Activated CD8-positive, alpha-beta memory T cell treated with anti-CD3 and anti-CD28 coated beads, Interleukin-2, amount 10 ng/mL, durations not matched to agents 7 days and 5 days (primary cell): ENCODE measurements at places on chromosomes 16 and 17. TPM values are rescaled to one million over a fixed set of nuclear protein-coding genes. Genes with fewer than 3 reads are reported as not detected.
A peak's percentile ranks its signal among the peaks of the same experiment; 100 is the strongest.

- no peak for DNase-seq
- H3K4me3 ChIP-seq: no peak overlapping the region
- no peak overlapping the region for H3K27ac ChIP-seq
- H3K36me3 ChIP-seq: no peaks in the 10 kb centered on the region
- peaks cover 1% of the 10 kb centered on the region for H3K4me1 ChIP-seq
Observed at GRCh38 chr17:81120695-81121621, 44.3 kb upstream of the PVALEF start.

DNA sequence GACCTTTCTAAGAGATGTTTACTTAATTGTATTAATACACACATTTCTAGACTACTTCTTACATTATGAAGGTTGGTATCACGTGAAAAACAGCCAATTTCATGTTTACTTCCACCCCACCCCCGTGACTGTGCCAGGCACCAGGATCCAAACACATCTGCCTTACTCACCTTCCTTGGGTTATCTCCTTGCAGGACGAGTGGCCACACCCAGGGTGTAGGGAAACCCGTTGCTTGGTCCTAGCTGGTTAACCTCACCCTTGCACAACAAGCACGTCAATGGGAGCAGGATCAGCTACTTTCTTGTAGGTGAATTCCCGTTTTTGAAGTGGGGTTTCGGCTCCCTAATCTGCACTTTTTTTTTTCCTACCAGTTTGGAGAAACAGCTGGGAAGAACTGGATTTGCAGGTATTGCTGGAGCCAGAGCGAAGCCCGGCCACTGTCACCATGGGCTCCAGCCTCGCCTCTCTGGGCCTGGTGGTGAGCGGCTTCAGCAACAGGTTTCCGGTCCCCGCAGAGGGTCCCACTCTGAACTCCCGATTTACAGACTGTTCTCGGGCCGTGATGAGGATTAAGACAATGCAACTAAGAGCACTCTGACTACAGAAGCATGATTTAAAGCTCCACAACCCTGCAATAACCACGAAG is 2.1 kb upstream of the UBB start:
- peaks cover 25% of the 10 kb centered on the region for H3K36me3 ChIP-seq
- H3K4me1 ChIP-seq: peaks cover 27% of the 10 kb centered on the region
- H3K27ac ChIP-seq: no peak overlapping the region

- no peak overlapping the region for H3K4me3 ChIP-seq
- no peaks in the 10 kb centered on the region for H3K27me3 ChIP-seq
- no peaks in the 10 kb centered on the region for H3K36me3 ChIP-seq
- no peaks in the 10 kb centered on the region for H3K4me1 ChIP-seq
Observed at GRCh38 chr16:9567666-9568065, 476.2 kb downstream of the HAPSTR1 start.

DNA sequence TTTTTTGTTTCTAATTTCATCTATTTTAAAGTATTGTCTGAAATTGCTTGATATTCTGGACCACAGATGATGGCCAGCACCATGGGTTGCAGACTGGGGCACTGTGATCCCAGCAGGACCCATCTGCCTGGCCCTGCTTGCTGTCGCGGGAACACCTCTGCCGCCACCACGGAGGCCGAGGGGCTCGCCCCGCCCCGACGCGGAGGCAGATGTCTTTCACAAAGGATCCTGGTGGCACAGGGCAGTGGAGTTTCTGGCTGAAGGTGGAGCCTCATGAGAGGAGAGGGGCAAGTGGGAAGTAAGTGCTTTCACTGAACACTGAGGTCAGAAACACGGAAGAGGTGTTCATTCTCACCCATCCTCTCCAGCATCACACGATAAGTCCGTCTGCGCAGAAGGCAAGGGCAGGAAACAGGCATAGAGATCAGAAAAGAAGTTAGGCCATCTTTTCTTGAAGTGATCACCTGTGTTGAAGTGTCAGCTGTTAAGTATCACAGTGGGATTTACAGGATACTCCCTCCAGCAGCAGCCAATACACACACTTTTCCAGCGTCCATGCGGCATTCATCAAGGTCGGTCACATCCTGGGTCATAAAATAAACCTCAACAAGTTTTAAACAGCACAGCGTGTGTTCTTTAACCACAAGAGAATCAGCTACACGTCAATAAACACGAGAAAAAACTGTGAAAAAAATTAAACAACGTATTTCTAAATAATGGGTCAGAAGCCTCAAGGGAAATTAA is 194.5 kb downstream of the RPTOR start:
- no peak for DNase-seq
- H3K4me1 ChIP-seq: peaks cover 35% of the 10 kb centered on the region
- no peaks in the 10 kb centered on the region for H3K27me3 ChIP-seq
- no peak overlapping the region for H3K4me3 ChIP-seq
- H3K36me3 ChIP-seq: peaks cover 45% of the 10 kb centered on the region

DNA sequence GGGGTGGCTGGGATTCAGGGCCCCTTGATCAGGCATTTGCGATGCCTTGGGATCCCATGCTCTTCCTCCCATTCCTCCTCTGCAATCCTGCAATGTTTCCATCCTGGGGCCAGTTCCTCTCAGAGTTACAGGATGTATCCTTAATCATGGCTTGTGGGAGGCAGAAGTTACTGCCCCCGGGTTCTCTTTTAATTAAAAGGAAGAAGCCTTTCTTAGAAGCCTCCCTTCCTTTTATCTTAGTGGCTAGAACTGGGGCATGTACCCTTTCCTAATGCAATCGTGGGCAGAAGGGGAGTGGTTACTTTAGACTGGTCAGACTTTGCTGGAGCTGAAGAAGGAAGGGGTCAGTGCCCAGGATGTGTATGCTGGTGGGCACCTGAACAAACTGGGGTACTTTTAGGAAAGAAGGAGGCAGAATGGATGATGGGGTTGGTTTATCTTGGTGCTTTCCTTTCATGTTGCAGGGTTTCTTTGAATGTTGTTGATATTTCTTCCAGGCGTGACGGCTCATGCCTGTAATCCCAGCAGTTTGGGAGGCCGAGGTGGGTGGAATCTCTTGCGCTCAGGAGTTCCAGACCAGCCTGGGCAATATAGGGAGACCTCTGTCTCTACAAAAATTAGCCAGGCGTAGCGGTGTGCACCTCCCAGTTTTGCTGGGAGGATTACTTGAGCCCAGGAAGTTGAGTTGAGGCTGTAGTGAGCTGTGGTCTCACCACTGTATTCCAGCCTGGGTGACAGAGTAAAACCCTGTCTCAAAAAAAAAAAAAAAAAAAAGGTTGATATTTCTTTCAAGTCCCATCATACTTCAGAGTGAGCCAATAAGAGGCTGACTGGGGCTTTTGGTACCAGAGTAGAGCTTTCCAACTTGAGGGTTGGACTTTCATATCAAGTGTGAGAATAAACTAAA is 13.2 kb upstream of the SPN start:
- H3K27me3 ChIP-seq: no peaks in the 10 kb centered on the region
- no peaks in the 10 kb centered on the region for H3K36me3 ChIP-seq
- no peak overlapping the region for H3K4me3 ChIP-seq
- no peak for DNase-seq
- peaks cover 27% of the 10 kb centered on the region for H3K4me1 ChIP-seq
- peak overlapping the region; percentile 68 for H3K27ac ChIP-seq

DNA sequence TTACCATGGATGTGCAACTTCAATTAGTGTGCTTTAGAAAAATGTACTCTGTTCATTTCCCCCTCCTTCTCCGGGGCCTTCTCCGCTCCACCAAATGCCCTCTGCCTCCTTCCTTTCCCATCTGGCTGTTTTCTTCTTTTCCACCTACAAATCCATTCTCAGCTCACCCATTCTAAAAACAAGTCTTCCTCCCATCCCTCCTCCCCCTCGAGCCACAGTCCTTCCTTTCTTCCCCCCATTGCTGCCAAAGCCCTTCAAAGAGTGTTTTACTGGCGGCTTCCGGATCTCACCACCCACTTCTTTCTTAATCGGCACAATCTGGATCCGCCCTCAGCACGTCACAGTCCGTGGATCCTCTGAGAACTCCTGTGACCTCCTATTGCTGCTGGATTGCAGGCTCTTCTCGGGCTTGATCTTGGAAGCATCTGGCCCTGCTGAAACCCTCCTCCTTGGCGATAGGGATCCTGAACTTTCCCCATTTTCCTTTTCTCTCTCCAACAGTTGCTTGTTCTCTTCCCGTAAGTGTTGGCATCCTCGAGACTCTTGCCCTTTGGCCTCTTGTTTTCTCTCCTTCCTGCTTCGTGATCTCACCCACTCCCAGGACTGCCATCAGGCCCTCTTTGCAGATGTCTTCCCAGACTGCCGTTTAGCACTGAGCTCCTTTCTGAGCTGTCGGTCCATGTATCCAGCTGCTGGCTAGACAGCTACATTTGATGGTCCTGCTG is 36.0 kb upstream of the FBXO47 start:
- H3K27me3 ChIP-seq: peaks cover 23% of the 10 kb centered on the region
- H3K36me3 ChIP-seq: peaks cover 3% of the 10 kb centered on the region
- DNase-seq: no peak
- no peak overlapping the region for H3K4me3 ChIP-seq
- peaks cover 8% of the 10 kb centered on the region for H3K4me1 ChIP-seq

- H3K36me3 ChIP-seq: no peaks in the 10 kb centered on the region
- peaks cover 20% of the 10 kb centered on the region for H3K27me3 ChIP-seq
- H3K27ac ChIP-seq: no peak overlapping the region
- DNase-seq: no peak
- H3K4me1 ChIP-seq: no peaks in the 10 kb centered on the region
- no peak overlapping the region for H3K4me3 ChIP-seq
Observed at GRCh38 chr16:17483351-17483750, 12.6 kb upstream of the XYLT1 start.

- H3K36me3 ChIP-seq: no peaks in the 10 kb centered on the region
- no peaks in the 10 kb centered on the region for H3K4me1 ChIP-seq
- H3K4me3 ChIP-seq: no peak overlapping the region
- DNase-seq: no peak
Observed at GRCh38 chr16:73089420-73089819, 41.5 kb upstream of the ZFHX3 start.

DNA sequence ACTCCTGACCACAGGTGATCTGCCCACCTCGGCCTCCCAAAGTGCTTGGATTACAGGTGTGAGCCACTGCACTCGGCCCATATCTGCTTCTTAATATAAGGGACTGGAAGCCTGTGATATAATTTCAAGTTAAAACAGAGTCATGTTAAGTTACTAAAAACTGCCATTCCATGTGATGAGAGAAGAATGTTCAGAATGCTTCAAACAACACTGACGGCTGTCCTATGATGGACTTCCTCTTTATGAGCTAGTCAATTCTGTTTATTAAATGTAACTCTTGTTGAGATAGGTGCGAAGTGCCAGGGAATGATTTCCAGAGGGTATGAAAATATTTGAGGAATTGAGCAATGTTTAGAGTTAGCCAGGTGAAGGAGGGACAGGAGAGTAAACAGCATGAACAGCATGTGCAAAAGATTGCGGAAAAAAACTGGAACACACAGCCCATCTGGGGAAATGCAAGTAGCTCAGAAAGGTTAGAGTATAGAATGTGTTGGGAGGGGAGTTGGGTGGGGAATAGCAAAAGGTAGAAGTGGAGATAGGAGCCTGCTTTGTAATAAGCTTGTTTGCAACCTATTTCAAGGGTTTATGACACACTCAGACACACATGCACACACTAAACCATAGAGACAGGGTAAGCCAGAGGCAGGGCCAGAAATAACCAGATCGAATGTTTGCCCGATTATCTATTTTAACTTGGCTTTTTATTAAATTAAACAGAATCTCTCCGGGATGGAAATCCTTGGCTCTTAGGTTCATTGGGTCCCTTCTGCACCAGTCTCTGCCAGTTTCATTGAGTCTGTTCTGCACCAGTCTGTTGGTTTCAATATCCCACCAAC is 135.6 kb upstream of the COX10 start:
- no peak overlapping the region for H3K4me3 ChIP-seq
- no peak overlapping the region for H3K27ac ChIP-seq
- H3K4me1 ChIP-seq: no peaks in the 10 kb centered on the region
- H3K27me3 ChIP-seq: no peaks in the 10 kb centered on the region

DNA sequence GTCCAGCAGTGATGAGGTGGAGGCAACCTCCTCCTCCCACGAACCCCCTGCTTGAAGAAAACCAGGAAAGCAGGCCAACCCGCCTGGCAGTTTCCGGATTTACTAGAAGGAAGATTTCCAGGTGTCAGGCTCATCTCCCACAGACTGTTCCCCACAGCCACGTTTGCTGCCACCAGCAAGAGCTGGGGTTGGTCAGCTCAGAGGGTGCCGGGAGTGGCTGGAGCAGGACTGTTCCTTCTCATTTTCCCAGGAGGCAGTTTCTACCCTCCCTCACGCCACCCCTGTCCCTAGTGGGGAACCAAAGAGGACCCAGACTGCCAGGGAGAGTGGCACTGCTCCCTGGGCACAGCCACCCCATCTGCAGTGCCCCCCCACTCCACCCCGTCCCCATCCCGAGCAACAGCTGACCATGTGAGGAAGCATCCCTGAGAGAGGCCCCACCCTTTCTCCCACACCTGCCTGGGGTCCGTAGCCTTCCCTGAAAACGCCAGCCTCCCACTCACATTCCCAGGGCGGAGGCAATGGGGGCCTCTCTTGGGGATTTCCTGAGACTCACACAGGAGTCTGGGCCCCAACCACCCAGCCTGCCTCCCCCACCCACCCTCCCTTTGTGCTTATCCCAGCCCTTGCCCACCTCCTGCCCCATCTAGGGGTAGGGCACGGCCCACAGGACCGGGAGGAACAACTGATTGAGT is 5.9 kb downstream of the KRT17 start:
- no peaks in the 10 kb centered on the region for H3K4me1 ChIP-seq
- DNase-seq: no peak
- H3K27ac ChIP-seq: no peak overlapping the region
- H3K36me3 ChIP-seq: no peaks in the 10 kb centered on the region

DNA sequence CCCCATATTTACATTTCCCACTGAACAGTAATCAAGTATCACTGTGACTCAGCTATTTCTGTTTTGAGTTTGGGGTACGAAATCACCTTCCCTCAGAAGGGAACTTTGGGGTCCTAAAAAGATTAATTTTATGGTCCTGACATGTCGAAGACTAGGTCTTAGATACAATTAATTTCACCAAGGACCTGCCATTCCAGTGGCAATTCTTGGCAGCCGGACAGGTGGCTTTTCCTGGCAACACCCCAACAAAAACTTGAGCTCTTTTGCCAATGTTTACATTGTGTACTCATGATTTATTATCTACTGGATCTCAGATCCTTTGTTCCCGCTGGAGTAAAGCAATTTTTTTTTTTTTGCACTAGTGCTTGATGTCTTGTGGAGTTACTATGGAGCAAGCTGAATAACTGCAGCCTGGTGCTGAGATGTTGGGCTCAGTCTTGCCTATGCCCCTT is 14.4 kb downstream of the SLFN5 start:
- no peak for DNase-seq
- H3K36me3 ChIP-seq: peaks cover 76% of the 10 kb centered on the region
- H3K4me1 ChIP-seq: peaks cover 60% of the 10 kb centered on the region
- no peak overlapping the region for H3K4me3 ChIP-seq

GRCh38 chr16:82470620-82471152 is 156.1 kb upstream of the CDH13 start:
- no peak overlapping the region for H3K27ac ChIP-seq
- no peak overlapping the region for H3K4me3 ChIP-seq
- H3K27me3 ChIP-seq: no peaks in the 10 kb centered on the region
- no peaks in the 10 kb centered on the region for H3K4me1 ChIP-seq

- H3K4me1 ChIP-seq: peaks cover 2% of the 10 kb centered on the region
- H3K27me3 ChIP-seq: peaks cover 13% of the 10 kb centered on the region
- DNase-seq: no peak
- no peaks in the 10 kb centered on the region for H3K36me3 ChIP-seq
Observed at GRCh38 chr17:33892717-33893591, 362.1 kb upstream of the CCL2 start.

Gene TMEM208
- total RNA-seq: 32.3 TPM

Gene GPR179
- not detected for total RNA-seq

Gene C16orf74
- total RNA-seq: 0.41 TPM

Gene IKZF3
- 70.8 TPM for total RNA-seq

Gene SLFN14
- total RNA-seq: not detected

Gene AARS1
- 147 TPM for total RNA-seq

Gene KRT33B
- total RNA-seq: not detected

Gene RPGRIP1L
- 5.6 TPM for total RNA-seq

Gene ICAM2
- total RNA-seq: 39.0 TPM

Gene USB1
- total RNA-seq: 62.2 TPM

Gene KRT28
- total RNA-seq: not detected

Gene PLXDC1
- total RNA-seq: 1.2 TPM
